ENCODE measurements at places on chromosomes 16 and 17.

DNA sequence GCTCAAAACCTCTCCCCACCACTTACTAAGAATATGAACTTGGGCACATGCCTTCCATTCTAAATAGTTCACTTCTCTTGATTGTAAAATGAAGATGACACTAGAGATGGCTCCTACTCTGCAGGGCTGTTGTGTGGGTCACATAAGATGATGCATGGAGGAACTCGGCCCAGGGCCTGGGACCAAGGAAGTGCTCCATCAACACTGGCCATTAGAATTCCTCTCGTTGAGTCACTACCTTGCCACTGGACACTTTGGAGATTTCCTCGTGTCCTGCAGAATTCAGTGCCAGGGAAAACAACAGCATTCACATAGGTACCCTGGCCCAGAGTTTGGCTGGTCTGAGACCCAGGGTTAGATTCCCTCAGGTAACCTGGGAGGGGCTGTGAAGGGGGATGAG is 18.6 kb downstream of the HNF1B start:
- no peak for DNase-seq

- no peak for DNase-seq
Measured at GRCh38 chr17:49715717-49716279, 8.0 kb upstream of the SLC35B1 start.

DNA sequence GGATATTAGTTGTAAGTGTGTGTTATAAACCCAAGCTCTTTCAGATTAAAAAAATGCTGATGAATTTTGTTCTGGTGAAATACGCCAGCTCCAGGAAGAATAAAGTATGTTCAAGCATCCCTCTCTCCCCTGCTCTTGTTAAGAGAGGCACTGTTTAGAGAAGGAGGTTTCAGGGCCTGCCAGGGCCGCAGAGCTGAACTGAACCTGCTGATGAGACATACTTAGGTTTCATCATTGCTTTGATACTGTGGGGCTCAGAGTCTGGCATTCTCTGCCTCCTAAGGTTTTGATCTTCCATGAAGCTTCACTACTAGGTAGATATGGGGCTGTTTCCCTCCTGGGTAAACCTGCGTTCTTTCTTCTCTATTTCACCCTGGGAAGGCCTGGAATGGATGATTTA is 175.3 kb upstream of the FAM20A start:
- DNase-seq = no peak

DNA sequence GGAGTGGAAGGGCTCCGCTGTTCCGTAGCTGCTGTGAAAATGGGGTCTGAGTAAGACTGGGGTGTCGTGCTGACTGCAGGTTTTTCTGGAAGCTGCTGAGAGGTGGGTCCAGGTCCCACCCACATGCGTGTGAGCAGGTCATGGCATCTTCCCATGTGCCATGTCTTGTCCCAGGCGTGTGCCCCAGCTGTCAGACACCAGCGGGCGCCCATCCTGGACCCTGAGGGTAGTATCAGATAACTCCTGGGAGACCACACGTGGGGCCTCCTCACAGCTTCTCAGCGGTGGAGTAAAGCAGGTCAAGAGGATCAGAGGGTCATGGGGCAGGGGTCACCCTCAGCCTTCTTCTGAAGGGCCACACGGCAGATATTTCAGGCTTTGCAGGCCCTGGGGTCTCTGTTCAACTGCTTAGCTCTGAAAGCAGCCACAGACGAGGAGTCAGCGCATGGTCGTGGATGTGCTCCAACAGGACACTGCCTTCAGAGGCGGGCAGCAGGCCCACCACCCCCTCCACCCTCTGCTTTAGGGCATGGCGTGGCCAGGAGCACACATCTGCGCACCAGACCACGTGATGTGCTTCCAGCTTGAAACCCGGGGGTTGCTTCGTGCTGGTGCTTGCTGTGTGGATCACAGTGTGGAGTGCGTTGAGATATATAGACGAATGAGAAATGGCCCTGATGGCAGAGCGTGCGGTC is 68.7 kb downstream of the BANP start:
- no peak for DNase-seq

GRCh38 chr16:2443555-2443954 is 14.3 kb downstream of the CCNF start:
- no peak for DNase-seq

- DNase-seq = no peak
Measured at GRCh38 chr17:19877364-19877945, 9.7 kb upstream of the ULK2 start.

GRCh38 chr17:6749519-6749918 is 6.3 kb upstream of the XAF1 start:
- DNase-seq = no peak

DNA sequence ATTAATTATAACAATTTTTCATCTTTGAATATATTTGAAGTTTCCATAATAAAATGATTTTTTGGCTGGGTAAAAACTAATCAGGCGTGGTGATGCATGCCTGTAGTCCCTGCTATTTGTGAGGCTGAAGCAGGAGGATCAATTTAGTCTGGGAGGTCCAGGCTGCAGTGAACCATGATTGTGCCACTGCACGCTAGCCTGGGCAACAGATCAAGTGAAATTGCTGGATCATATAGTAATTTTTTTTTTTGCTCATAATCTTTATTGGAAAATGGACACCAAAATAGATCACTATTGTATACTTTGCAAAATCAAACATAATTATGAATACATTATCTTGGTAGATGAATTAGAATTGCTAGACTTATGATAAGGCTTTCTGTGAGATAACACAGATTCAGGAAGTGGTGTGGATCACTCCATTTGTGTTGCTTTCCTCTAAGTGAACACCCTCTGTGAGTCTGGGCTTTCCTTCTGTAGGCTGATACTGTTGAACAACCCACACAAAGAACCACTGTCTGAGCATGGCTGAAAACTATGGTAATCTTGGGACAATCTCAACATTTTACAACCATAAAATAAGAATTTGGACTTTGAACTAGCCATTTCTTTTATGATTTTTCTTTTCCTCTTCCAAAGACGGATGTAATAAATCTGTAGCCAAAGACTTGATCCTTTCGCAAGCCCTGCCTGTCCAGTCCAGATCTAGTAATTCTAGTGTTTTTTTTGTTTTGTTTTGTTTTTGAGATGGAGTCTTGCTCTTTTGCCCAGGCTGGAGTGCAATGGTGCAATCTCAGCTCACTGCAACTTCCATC is 5.6 kb upstream of the ST3GAL2 start:
- peak; percentile 86 for DNase-seq
